ENCODE measurements at places on chromosomes 11 and 22. TPM values are rescaled to one million over a fixed set of nuclear protein-coding genes. Genes with fewer than 3 reads are reported as not detected.

DNA sequence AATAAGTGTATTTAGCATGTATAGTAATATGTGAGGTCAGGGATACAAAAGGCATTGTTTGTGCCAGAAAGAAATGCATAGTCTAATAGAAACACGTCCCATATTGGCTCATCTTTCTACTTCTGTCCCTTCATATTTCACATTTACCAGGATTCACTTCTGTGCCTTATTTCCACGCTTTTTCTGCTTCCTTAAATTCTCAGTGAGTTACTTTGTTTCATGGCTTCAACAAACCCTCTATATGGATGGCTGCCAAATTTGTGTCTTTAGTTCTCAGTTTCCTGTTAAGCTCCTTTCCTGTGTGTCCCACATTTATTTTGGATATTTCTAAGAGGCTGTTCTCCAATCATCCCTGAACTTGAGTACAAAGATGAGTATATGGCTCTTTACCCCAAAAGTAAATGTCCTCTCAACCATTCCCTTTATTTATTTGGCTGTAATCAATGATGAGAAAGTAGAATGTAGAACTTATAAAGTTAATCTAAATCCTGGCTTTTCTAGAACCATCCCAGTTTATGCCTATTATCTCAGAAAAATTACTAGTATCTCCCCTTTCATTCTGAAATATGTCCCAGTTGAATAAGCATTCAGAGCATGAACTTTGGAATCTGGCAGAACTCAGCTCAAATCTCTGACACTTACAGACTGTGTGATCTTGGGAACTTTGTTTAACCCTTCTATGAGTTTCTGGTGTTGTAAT lies 23.5 kb downstream of the OR8B12 start:
- DNase-seq = no peak

GRCh38 chr11:1411301-1411700 lies 21.6 kb downstream of the BRSK2 start:
- DNase-seq = no peak

DNA sequence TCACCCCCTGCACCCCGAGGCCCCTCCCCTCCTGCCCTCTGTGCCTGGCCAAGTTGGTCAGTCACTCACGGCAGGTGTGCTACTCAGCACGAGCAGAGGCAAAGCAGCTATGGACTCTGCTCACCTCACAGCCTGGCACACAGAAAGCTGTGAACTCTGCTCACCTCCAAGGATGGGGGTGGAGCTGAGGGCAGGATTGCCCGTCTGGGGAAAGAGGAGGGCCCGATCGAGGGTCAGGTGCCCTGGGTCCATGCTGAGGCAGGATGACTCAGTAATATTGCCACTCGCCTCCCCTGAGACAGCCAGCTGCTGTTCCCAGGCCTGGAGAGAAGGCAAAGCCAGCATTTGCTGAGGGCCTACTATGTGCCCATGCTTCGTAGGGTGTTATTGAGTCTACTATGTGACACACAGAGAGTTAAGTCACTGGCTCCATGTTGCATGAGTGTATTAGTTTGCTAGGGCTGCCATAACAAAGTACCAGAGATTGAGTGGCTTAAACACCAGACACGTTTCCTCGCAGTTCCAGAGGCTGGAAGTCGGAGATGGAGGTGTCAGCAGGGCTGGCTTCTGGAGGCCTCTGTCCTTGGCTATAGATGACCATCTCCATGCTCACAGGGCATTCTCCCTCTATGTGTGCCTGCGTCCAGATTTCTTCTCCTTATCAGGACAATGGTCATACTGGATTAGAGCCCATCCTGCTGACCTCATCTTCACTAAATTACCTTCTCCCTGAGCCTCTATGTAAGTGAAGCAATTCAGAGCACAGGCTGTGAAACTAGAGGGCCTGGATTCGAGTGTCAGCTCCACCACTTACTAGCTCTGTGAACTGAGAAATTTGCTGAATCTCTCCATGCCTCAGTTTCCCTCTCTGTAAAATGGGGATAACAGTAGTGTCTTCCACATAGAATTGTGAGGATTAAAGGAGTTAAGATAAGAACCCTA lies 13.2 kb upstream of the TSKU start:
- DNase-seq = no peak

- no peak for DNase-seq
These were observed 686 bp downstream of the USP2 start for GRCh38 chr11:119380827-119381180.

DNA sequence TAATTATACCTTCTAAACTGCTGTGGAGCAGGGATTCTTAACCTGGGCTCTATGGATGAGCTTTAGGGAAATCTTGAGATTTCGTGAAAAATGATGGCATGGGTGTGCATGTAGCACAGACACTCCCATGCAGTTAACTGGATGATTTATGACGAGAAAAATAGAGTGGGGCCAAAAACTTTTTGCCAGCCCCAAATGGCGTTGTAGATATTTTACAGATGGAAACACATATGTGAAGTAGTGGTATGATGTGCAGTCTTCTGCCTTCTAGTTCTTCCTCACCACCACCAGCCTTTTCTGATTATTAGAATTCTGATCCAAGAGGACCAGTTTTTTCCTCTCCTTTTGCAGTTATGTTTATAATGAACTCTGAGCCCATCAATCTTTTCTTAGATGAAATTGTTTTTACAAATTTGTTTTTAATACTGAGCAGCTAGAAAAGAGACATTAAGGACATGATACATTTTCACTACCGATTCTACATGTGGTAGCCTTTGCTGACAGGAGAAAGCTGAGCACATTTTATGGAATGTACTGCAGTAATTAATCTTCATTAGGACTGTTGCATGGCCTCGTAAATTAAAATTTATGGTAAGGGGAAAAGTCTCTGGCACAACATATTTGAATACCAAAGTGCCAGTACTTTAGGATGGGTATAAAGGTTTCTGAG lies 261.4 kb downstream of the DDX10 start:
- no peak for DNase-seq

- DNase-seq = no peak
These were observed 589.0 kb downstream of the NELL1 start for GRCh38 chr11:21258414-21258813.

DNA sequence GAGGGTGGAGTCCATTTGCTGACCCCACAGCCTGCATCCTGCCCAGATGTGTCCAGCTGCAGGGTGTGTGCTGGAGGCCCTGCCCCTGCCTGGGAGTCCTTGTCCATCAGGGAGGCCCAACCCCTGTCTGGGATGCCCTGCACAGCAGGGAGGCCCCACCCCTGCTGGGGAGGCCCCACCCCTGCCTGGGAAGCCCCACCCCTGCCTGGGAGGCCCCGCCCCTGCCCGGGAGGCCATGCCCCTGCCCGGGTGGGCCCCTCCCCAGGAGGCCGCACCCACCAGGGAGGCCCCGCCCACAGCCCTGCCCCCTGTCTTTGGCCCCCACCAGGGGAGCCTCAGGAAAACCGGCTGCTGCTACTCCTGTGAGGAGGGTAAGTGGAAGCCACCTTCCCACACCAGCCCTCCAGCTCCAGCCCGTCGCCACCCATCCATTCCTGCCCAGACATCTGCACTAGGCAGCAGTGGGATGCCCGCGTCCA lies 37.2 kb downstream of the MUC5B start:
- DNase-seq = no peak

- DNase-seq = no peak
These were observed at the start of gene MAPK12 for GRCh38 chr22:50261615-50262459. MAPK12 (minus strand) TSS chr22:50261683; CDS start chr22:50261509, 174 bp downstream.

GRCh38 chr11:95500466-95500865 lies 269.5 kb upstream of the SESN3 start:
- DNase-seq = no peak

- DNase-seq = peak; percentile 22
These were observed 59.4 kb upstream of the FTH1 start for GRCh38 chr11:62026739-62027370.

DNA sequence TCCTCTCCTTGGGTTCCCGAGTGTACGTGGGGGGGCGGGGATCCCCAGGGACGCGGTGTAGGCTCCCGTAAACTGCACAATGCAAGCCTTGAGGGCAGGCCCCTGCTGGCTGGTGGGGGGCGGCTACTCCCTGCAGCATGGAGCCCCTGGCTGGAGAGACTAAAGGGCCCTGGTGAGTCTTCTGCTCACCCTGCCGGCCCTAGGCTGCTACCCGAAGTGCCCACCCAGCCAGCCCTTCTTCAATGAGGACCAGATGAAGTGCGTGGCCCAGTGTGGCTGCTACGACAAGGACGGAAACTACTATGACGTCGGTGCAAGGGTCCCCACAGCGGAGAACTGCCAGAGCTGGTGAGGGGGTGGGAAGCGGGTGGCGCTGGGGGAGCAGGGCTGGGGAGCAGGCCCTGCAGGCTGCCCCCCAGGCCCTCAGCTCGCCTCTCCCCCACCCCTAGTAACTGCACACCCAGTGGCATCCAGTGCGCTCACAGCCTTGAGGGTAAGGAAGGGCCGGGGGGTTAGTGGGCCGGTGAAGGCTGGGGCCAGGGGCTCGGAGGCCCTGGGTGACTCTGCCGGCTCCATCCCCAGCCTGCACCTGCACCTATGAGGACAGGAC lies 16.8 kb downstream of the MUC5B start:
- no peak for DNase-seq

DNA sequence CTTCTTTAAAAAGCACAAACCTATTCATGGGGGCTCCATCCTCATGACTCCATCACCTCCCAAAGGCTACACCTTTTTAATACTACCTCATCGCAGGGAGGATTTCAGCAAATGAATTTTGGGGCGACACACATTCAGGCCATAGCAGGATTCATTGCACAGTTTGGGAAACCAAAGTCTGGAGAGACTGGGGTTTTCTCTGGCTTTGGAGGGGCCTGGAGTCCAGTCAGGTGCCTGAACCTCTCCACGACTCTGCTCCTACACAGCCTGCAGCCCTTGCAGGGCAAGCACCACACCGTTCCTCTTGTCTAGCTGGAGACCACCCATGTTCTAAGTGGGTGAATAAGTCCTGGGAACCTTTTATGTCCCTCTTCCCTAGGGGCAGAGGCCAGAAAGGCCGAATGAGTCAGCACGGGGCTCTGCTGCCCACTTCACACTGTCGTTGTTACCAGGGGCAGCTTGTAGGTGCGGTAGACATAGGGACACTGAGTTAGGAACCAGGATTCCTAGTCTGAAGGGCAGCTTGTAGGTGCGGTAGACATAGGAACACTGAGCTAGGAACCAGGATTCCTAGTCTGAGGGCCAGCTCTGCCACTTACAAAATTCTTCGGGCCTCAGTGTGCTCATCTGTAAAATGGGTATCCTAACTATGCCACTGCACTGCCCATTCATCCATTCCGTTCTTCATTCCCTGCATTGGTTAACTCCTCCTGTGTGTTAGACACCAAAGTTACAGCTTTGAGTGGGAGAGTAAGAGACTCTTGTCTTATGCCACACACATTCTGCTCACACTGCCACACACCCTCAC lies 251.7 kb upstream of the B3GAT1 start:
- no peak for DNase-seq

DNA sequence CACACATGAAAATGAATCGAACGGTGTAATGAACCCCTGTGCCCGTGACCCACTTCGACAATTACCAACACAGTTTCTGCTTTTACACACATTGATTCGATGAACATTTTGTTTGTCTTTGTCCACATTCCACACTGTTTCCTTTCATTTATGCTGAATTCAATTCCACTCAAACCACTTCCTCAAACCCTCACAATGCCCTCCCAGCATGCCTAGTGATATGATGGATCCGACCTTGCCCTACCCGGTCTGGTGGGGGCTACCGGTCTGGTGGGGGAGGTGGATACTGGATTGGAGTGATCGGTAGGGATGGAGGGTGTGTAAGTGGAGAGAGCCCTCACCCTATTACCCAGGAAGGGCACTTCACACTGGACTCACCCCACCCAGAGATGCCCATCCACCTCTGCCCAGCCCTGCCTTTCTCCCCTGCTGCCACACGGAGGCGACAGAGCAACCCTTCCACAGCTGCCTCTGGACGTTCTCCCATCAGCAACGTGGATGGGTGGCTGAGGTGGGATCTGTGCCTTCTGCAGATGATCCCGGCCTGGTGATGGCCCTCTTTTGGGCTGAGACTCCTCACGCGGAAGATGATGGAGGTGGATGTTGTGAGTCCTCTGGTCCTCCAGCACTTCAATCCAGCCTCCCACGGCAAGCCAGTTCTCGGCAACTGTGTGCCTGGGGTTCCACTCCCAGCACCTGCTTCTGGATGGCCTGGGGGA lies 33.0 kb upstream of the P2RY2 start:
- peak; percentile 91 for DNase-seq

DNA sequence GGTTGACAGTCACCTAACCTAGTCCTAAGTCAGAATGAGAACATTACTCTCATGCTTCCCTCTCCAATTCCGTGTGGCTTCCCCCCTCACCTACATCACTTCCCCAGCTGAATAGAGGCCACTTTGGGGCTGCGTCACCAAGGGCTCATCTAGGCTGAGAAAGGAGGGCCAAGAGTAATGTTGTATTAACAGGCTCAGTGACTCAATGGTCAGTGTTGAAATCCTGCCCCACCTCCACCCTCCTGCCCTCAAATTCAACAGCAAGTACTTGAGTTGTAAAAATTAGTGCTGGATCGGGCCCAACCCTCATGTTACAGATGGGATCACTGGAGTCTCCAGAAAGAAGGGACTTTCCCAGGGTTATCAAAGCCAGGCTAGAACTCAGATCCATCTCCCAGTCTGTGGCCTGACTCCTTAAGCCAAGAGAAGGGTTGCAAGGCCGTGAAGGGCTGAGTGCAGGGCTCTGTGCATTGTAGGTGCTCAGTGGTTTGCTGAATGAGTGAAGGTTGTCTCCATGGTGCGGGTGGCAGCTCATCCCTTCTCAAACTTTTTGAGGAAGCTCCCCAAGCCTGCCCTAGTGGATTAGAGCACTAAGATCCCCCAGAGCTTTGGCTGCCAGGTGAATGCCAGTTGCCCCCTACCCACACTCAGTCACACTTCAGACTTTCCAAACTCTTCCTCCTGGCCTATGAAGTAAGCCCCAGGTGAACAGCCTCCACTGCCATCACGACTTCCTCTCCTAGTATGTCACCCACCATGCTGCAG lies 3.2 kb downstream of the DGAT2 start:
- peak; percentile 83 for DNase-seq

DNA sequence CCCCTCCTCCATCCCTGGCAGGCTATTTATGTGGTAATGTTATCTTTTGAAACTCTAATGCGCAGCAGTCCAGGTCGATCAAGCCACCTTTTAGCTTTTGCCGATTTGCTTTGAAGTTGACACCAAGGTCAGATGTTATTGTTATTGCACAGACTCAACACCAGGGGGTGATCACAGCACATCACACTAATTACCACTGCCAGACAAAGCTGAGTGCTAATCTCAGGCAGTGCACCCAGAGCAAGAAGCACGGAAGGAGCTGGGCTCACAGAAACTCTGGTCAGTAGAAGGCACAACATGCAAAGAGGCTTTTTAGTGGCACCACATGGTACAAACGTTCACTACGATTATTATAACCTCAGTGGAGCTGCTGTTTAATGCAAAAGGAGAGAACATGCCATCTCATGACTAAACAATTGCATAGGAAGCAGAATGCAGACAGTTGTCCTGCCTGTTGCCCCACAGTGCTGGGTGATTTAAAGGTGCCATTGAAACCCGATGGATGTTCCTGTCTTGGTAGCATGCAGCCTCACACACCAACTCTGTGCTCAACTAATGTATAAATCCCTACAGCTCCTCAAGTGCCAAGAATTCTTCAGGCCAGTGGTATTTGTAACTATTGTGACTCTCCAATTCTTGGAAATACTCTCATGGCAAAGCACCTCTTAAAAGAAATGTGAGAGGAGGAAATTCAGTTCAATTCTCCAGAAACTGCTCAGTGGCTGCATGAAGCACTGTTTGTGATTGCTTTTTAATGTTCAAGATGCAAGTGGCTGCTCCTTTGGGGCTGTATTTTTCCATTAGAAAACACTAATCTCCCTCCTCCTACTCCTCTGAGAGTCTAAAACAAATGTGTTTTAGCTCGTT lies 353.9 kb upstream of the DDI1 start:
- DNase-seq = no peak

TRIM68 gene
- 7.8 TPM for total RNA-seq

APOL5 gene
- not detected for total RNA-seq

BRSK2 gene
- 0.16 TPM for total RNA-seq
